ENCODE measurements at places on chromosomes 13 and 19. TPM values are rescaled to one million over a fixed set of nuclear protein-coding genes. Genes with fewer than 3 reads are reported as not detected.

The SBSN gene
- not detected for total RNA-seq

The PDX1 gene
- not detected for total RNA-seq

The CACNG7 gene
- not detected for total RNA-seq

The CPT1C gene
- total RNA-seq, result 1.4 TPM

The ZNF579 gene
- 6.6 TPM for total RNA-seq

The PRTN3 gene
- total RNA-seq, result not detected

The DHDH gene
- 2.8 TPM for total RNA-seq

The SULT2A1 gene
- total RNA-seq, result not detected

The ZNF585A gene
- 11.9 TPM for total RNA-seq

GRCh38 chr19:38061294-38061693, 154.3 kb downstream of the SIPA1L3 start:
- no peak for DNase-seq

- DNase-seq, result no peak
Measured at GRCh38 chr13:52921194-52921593, 72.8 kb upstream of the PCDH8 start.

- DNase-seq, result peak; percentile 37
Measured at GRCh38 chr19:2087621-2088100, 8.5 kb downstream of the MOB3A start.

DNA sequence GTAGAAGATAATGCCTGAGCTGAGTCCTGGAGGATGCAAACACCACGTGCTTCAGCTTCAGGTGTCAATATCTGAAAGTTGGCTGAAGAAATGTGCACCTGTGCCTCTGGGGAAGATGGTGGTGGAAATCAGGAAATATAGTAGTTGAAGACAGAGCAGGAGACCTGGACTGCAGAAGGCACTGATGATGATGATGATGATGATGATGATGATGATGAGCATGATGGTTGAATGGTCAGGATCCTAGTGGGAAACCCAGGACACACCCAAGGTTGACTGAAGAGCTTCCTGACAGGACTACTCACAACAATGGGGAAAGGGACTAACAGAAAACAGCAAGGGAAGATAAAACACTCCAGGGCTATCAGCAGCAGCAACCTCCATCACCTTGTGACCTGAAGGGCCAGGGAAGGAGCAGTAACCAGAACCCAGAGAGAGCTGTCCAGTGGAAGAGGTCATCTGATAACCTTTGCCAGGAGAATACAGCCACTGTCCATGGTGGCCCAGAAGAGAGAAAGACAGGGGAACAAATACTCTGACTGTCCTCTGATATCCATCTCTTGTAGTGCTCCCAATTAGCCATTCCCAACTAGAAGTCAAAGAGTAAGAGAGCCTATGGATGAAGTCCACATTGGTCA, 170.3 kb downstream of the TSHZ3 start:
- no peak for DNase-seq

DNA sequence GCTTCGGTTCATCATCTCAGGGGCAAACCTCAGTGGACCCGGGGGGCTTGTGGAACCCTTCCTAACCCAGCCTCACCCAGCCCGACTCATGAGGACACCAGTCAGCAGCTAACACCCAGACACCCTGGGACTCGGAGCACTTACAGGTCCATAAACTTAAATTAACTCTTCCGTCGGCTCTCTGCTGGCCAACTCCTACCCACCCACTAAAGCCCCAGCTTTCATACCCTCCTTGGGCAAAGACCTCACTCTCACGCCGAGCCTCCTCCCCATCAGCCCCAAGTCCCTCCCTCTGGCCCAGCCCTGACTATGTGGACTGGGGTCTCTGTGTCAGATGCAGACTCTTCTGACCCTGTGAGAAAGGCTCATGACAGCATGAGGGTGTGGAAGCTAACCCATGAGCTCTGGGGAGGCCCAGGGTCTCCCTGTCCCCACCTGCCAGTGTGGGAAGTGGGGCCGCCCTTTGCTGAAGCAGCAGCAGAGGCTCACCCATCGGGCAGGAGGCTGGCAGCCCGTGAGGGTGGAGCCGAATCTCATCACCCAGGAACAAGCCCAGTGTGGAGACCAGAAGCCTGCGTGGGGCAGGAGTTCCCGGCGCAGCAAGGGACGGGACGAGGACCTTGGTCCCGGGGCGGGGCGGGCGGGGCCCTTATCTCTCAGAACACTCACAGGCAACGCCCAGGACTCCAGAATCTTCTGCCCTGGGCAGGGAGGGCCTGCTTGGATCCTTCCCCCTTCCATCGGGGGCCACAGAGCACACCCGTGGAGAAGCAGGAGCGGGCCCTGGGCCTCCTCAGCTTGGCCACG, 19.8 kb downstream of the TCF3 start:
- no peak for DNase-seq

GRCh38 chr19:48450441-48450840, 4.7 kb downstream of the GRWD1 start:
- no peak for DNase-seq

DNA sequence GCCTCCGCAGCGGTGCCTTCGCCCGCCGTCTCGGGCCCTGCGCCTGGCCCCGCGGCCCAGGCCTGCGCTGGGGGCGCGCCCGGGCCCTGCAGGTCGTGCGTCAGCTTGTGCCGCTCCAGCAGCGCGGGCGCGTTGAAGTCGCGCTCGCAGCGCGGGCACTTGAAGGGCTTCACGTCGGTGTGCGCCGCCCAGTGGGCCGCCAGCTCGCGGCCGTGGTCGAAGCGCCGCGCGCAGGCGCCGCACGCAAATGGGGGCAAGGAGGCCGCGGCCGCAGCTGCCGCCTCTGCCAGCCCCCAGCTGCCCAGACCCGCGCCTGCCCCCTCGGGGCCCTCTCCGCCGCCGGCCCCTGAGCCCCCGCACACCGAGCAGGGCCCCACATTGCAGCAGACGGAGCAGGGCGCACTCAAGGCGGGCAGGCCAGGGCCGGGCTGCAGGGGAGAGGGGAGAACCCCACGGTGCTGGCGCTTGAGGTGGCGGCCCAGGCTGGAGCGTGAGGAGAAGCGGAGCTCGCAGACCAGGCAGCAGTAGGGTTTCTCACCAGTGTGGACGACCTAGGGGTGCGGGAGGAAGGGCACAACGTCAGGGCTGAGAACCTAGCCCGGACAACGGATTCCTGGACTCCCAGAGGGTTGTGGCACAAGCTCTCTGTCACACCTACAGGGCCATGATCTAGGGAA, 6.1 kb downstream of the FIZ1 start:
- no peak for DNase-seq

GRCh38 chr13:20001366-20002190, 43.1 kb downstream of the ZMYM2 start:
- DNase-seq, result no peak

DNA sequence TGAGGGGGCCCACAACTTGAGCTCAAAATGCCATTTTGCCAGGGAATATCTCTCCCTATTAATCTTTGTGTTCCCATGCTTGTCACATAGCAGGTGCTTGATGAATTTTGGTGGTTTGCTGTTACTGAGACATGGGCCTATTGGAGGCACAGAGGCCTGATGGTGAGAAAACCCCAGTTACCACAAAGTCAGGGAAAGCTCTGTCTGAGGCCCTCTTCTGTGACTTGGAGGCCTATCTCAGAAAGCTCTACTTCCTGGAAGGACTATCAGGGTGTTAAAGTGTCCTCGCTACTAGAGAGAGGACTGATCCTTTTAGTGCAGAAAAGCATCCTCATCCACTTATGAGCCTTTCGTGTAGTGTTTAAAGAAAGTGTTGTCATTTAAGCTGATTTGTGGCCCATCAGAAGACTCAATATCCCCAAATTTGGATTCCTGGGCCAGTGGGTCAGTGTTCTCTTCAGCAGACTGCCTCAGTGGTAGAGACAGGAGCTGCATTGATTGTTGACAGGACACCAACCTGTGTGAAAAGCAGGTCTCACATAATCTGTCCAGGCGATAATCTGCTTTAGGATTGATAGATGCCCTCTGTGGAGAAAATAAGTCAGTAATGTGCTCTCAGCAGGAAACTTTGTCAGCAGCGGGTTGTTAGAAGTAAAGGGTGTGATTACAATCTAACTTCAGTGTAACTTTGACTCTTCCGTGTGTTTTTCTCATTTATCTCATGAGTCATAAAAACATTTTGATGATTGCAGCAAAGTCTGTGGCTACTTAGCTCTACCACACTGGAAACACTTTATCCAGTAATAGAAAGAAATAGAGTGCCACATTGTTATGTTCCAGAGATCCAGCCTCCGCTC, 121.0 kb downstream of the AKAP11 start:
- peak; percentile 68 for DNase-seq

- no peak for DNase-seq
Measured at GRCh38 chr19:28641395-28641794, 571.6 kb downstream of the UQCRFS1 start.

DNA sequence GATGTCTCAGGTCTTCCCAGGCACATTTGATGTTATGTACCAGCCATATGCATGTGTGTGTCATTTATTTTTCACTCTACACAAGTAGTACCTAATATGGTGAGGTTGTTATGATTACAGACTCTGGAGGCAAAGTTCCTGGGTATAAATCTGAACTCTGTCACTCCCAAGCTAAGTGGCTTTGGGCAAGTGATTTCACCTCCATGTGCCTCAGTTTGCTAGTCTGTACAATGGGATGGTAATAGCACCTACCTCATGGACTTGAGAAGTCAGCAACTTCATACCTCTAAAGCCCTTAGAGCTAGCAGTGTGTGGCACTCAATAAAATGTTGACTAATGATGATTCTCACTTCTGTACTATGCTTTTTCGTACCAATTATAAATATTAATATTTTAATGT, 3.9 kb upstream of the CATSPERG start:
- DNase-seq, result no peak

DNA sequence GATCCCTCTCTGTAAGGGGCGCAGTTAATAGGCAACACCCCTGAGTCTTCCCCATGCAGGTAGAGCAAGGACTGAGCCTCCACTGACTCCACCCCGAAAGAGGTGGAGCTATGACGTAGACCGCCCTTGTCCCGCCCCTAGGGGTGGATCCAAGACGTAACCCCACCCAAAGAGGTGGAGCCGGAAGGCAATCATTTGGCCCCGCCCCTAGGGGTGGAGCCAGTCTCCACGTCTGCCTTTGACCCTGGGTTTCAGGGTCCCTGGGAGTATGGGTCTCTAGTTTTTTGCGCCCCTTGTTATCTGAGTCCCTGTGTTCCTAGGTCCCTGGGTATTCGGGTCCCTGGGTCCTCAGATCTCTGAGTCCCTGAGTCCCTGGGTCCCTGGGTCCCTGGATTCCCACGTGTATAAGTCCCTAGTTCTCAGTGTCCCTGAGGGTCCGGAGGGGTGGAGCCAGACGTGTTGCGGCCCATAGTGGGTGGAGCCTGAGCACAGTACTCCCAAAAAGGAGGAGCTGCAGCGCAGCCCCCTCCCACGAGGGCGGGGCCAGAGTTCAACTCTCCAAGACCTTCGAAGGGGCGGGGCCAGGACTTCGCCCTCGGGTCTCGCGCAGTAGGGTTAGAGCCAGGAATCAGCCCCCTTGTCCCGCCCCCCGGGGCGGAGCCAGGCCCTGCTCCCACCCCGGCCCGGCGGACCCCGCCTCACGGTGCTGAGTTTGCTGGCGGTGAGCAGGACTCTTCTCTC, 5.3 kb downstream of the DENND1C start:
- DNase-seq, result peak; percentile 73

- no peak for DNase-seq
Measured at GRCh38 chr13:33251131-33251661, 34.4 kb downstream of the STARD13 start.

DNA sequence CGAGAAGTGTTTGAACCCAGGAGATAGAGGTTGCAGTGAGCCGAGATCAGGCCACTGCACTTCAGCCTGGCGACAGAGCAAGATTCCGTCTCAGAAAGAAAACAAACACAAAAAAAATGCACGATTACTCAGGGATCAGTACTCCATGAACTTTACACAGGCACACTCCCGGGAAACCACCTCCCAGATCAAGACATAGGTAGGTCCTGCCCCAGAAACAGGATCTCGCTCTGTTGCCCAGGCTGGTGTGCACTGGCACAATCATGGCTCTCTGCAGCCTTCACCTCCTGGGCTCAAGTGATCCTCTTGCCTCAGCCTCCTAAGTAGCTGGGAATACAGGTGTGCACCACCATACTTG, 11.2 kb downstream of the VASP start:
- DNase-seq, result no peak
